ENCODE measurements at places on chromosomes 7 and 10. TPM values are rescaled to one million over a fixed set of nuclear protein-coding genes. Genes with fewer than 3 reads are reported as not detected.
A peak's percentile ranks its signal among the peaks of the same experiment; 100 is the strongest.

PTTG1IP2 gene
- not detected for total RNA-seq

TBXAS1 gene
- total RNA-seq, result 6.0 TPM

DDC gene
- not detected for total RNA-seq

DNA sequence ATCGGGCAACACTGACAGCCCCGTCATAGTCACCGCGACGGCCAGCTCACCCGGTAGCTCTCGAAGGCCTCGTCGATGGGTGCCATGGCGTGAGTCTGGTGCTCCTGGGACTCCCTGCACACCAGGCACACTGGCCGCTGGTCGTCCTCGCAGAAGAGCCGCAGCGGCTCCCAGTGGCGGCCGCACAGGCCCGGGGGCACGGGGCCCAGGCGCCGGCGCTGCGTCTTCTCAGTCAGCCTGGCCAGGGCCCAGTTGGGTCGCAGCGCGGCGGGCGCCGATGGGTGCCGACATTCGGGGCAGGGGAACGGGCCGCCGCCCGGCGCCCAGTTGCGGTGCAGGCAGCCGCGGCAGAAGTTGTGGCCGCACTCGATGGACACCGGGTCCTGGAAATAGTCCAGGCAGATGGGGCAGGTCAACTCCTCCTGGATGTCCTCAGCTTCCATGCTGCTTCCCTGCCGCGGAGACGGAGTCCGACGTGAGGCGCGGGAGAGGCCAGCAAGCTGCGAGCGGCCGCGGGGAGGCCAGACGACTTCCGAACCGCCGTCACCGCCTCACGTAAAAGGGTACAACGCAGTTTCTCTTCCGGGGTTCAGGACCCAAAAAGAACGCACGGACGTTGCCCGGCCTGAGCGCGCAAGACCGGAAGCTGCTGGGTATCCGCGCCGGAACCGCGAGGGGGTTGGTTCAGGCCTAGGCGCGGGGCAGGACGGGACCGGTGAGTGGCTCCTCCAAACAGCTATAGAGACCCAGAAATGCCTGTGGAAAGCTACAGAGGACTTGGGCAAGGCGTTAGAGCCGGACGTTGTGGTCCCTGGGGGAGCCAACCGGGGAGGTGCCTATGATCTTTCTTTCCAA, at the start of gene TRIM4:
TRIM4 (minus strand) TSS at position 572 of the 855 bp plus-strand sequence; CDS start at position 443, 129 bp downstream.
- peak; percentile 96 for DNase-seq

- DNase-seq, result no peak
Measured at GRCh38 chr7:128351296-128352152, 7.8 kb upstream of the RBM28 start.

- no peak for DNase-seq
Measured at GRCh38 chr7:157784979-157785441, 448.2 kb downstream of the DNAJB6 start.

- DNase-seq, result no peak
Measured at GRCh38 chr7:157567666-157568065, 230.9 kb downstream of the DNAJB6 start.

- peak; percentile 55 for DNase-seq
Measured at GRCh38 chr10:132918617-132919373, 23.6 kb downstream of the CFAP46 start.

GRCh38 chr10:54905578-54906192, 104.7 kb upstream of the PCDH15 start:
- DNase-seq, result no peak

DNA sequence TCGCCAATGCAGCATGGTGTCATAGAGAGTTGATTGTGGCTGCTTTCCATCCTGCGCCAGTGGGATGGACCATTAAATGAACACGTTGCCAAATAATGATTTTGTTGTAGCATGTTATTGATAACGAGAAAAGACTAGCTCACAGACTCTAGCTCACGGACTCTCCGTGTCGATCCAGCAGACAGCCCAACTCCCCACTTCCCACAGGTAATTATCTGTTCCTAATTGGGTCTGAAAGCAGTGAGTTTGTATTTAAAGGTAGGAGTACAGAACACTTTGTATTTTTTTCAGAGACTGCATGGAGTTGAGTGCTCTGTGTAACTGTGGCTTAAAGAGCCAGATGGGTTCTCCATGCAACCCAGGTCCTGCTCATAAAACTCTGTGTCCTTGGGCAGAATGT, 1250.5 kb downstream of the TYW1 start:
- DNase-seq, result no peak

DNA sequence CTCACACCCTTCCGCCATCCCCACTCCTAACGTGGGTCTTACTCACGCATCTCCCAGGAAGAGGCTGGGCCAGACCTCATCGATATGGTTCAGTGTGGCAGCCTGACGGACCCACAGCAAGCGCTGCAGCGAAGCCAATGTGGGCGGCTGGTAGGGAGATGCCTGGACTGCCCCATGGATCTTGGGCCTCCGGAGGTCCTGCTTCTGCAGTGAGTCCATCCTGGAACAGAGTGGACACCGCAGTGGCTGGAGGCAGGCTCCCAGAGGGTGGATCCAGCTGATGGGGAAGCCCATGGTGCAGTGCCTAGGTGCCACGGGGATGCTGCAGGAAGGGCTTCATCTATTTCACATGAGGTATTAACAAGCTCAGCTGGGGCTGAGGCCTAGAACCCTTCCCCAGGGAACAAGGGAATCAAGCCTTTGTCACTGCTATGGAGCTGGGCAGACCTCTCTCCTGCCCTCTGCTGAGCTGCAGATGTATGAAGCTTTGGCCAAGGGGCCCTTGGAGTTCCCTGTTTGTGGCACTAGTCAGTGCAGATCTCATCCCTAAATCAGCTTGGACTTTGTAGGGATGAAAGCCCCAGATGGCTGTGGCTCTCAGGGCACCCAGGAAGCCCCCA, 13.7 kb upstream of the SAMD8 start:
- no peak for DNase-seq

DNA sequence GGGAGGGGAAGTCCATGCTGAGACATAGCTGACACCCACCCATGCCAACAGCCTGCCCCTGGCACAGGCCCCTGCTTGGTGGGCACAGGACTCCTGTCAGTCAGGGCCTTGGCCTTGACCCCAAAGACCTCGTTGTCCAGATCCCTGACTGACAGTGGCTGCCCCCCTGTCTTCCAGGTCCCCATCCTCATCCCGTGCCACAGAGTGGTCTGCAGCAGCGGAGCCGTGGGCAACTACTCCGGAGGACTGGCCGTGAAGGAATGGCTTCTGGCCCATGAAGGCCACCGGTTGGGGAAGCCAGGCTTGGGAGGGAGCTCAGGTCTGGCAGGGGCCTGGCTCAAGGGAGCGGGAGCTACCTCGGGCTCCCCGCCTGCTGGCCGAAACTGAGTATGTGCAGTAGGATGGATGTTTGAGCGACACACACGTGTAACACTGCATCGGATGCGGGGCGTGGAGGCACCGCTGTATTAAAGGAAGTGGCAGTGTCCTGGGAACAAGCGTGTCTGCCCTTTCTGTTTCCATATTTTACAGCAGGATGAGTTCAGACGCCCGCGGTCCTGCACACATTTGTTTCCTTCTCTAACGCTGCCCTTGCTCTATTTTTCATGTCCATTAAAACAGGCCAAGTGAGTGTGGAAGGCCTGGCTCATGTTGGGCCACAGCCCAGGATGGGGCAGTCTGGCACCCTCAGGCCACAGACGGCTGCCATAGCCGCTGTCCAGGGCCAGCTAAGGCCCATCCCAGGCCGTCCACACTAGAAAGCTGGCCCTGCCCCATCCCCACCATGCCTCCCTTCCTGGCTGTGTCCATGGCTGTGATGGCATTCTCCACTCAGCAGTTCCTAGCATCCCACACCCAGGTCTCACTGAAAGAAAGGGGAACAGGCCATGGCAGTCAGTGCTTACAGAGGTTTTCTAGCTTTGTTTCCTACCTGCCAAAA, 197.2 kb downstream of the EBF3 start:
- no peak for DNase-seq

DNA sequence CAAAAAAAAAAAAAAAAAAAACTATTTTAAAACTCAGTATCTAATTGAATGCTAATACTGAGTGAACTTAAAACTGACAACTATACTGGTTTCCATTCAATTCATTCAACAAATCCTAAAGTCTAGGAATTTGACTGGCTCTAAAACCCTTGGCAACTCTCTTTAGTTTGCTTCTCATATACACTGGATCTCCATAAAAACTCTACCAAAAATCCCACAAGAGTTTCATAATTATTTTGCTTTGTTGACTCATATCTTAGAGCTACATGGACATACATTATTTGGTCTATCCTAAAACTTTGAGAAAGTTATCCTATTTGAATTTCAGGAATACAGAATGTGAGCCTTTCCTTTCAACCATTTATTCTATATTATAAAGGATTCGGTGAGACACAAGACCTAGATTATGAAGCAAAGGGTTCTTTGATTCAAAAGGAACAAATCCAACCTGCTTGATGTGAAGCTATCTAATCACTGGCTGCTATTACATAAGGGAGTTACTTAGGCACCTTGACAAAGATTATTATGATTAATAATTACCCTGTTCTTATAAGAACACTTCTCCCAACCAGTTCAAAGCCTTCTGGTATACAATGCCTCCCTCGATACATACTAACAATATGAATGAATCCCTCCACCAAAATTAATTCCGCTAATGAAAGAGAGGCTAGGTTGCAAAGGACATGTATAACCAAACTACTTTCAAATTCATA, 15.8 kb upstream of the KMT2E start:
- no peak for DNase-seq

Measured in Right ventricle myocardium inferior (tissue), 1 donor.